NT2/D1 (cell line): ENCODE measurements at places on chromosomes 7 and 10.

DNA sequence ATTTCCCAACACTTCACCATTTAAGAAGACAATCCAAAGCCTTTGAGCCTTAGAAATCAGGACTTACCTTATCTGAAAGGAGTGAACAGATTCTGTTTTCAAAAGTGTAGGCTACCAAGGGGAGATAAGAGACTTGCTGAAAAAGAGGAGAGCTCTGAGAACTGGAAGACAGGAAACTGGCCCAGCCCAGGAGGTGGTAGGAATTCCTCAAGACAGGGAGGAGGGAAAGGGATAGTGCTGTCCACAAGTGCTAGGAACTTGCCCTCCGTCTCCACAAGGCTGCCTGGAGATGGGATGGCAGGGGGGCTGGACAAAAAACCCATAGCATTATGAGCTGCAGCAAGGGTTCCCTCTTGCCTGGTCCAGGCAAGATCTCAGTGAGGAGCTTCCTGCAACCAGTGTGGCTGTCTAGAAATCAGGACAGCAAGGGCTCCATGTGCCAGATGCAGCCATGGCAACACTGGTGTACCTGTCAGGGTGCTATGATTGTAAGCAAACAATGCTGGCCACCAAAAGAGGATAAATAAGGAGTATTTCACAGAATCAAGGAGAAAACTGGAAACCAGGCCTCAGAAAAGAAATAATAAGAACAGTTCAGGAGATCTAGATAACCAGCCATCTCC lies 22.7 kb upstream of the FRMD4A start:
- DNase-seq, result no peak

DNA sequence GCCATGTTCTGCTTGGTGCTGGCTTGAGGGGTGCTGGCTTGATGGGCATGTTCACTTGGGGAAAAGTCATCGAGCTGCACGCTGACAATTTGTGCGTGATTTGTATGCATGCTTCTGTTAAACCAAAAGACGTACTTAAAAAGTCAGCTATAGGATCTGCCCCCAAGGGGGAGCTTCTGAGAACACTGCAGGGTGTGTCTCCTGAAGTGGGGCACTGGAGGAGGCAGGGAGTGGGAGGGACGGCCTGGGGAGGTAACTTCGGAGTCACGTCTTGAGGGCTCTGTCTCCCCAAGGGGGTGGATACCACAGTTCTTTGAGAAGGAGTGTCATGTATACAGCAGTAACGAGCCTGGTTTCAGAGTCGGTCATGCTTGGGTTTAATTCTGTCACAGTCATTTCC lies 406.5 kb downstream of the PLXNA4 start:
- no peak for DNase-seq

- no peak for DNase-seq
Measured at GRCh38 chr10:3179174-3179573, 6.6 kb upstream of the PITRM1 start.

- DNase-seq, result no peak
Measured at GRCh38 chr10:87534173-87534858, 29.6 kb downstream of the MINPP1 start.

GRCh38 chr7:43735403-43735801 lies 6.1 kb upstream of the COA1 start:
- no peak for DNase-seq
